ENCODE measurements at places on chromosomes 16 and 17.

GRCh38 chr16:11576427-11577289, 10.1 kb downstream of the LITAF start:
- no peak for DNase-seq

GRCh38 chr16:4586291-4586690, 28.4 kb downstream of the UBALD1 start:
- DNase-seq: no peak

- no peak for DNase-seq
These were observed 8.2 kb downstream of the NMRAL1 start for GRCh38 chr16:4465977-4466779.

DNA sequence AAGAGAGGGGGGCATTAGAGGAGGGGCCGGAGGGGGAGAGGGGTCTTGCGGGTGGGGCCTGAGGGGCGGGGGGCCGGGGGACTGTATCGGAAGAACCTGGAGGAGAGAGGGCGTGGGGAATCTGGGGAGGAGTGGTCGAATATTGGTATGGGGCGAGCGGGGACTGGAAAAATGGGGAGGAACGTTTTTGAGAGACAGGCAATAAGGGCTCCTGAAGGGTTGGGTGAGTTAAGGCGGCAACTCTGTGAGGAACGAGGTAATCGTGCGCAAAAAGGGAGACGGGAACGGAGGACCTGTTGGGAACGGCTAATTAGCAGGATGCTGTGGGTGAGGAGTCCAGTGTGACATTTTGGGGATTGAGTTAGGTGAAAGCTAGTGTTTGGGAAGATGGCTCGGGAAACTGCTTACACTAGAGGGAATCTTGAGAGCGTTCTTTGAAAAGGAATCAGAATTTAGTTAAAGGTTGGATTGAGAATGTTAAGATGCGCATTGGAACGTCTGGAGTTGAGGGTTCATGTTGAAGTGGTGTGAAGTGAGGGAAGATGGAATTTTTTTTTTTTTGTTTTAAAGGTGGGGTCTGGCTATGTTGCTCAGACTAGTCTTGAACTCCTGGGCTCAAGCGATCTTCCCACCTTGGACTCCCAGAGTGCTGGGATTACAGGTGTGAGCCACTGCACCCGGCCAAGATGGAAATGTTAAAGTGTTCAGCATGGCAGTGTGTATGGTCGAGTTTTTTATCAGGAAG, 662 bp downstream of the WIPF2 start:
- peak; percentile 74 for DNase-seq

DNA sequence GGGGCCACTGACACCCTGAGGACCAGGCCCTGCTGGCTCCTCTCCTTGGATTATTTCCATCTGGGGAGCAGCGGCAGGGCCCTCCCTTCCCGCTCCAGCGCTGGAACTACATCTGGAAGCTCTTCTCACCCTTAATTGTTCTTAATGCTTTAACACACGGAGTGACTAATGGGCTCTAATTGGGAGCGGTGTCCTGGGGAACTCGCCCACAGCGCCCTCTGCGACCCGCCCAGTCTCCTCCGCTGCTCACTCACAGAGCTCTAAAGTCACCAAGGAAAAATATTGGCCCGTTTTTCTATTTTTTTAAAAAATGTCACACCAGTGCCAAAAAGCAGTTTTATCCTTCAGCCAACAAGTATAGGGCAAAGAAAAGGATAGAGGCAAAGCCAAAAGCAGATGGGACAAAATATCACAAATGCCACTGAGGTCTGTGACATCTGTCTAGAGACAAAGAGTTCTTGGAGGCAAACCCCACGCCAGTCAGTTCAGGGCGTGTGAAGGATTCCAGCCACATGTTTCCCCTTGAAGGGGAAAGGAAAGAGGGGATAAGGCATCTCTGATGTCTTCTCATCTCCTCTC, 134.7 kb downstream of the RBFOX3 start:
- DNase-seq: no peak

DNA sequence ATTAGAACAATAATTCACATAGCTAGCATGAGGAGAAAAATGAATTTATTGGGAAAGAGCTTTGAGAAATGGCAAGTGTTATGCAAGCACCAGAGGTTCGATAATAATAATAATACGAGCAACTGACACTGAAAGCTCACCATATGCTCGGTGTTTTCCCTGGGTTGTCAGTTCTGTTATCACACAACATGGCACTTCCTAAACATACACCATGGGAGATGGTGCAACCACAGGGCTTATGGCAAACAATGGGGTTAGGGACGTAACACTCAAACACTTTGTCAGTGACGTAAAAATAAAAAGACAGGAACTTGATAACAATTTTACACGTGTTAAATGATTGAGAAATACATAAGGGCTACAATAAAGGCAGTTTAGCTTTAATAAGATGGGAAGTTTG, 23.7 kb downstream of the OR1D5 start:
- no peak for DNase-seq

DNA sequence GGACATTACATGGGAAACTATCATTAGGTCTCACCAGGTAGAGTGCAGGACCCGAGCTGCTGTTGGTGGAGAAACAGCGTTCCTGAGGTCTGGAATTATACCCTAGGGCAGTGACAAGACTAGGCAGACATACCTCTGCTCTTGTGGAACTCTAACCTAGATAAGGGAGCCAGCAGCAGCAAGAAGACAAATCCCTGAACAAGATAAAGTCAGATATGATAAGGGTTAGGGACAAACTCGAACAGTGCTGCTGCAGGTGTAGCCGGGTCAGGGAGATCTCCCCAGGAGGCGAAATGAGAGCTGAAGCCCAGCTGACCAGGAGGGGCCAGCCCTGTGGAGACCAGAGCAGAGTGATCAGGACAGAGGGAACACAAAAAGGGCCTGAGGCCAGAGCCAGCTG, 34.7 kb downstream of the ARSG start:
- DNase-seq: no peak

DNA sequence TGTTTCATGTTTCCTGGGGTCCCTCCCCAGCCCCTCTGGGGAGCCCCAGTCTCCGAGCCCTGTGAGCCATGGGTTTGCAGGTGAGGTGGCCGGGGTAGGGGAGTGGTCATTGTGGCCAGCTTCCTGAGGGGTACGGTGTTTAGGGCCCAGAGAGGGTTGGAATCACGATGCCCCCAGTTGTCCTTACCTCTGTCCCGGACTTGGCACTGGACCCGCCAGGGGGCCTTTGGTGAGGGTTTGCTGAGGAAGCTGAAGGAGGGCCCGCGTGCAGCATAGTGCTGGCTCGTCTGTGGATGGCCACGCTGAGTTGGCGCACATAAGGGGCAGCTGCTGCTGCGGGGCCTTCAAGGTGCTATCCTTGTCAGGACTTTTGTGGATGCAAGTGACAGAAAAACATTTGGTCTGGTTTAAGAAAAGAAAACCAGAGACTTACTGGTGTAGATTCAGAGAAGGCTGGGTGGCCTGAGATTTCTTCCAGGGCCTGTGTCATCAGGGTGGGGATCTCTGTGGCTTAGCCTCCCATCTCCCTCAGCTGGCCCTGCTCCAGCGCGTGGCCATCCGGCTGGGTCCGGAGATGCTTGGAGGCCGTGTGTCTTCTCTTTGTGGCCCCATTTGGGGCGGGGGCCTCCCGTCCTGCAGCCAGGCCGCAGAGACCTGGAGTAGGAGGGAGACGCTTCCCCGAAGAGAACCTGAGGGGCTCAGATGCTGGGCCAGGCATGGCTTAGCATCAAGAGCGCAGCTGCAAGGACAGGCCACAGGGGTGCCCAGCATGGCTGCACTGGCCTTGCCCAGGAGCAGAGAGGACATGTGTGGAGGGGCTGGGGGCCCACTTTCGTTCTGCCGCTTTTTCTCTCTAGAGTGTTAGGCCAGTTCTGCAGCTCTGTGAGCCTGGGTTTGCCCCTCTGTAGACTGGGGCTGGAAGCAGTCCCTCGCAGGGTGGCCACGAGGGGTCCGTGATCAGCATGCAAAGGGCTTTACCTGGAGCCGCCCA, 33.7 kb upstream of the NUDT16L1 start:
- DNase-seq: no peak

DNA sequence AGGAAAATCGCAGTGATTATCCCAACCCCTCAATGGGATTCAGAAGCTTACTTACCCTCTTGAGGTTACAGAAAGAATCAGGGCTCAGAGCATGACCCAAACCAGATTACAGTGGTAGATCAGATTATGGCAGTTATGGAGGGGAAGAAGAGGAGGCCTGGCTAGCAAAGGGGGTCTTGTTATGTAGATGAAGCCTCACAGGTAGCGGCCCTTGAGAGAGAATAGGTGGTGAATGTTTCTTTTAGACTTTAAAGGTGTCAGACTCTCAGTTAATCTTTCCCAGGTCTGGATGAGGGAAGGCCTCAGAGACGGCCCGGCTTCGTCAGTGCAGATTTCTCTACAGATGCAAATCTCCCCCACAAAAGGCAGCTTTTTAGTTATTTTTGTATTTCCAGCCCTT, 15.6 kb downstream of the RNF112 start:
- no peak for DNase-seq

GRCh38 chr17:51572115-51572514, 311.8 kb downstream of the UTP18 start:
- no peak for DNase-seq

DNA sequence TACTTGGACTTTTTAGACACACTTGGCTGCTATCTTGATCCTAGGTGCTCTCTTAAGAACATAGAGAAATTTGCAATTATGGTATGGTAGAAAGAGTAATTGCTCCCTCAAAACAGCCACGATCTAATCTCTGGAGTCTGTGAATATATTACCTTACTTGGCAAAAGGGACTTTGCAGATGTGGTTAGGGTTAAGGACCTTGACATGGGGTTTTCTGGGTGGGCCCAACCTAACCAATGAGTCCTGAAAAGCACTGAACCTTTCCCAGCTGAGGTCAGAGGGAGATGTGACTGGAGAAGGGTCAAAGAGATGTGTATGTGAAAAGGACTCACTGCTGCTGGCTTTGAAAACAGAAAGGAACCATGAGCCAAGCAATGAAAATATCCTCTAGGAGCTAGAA, 26.7 kb upstream of the MED13 start:
- no peak for DNase-seq
